ENCODE measurements at places on chromosomes 12 and 14.

DNA sequence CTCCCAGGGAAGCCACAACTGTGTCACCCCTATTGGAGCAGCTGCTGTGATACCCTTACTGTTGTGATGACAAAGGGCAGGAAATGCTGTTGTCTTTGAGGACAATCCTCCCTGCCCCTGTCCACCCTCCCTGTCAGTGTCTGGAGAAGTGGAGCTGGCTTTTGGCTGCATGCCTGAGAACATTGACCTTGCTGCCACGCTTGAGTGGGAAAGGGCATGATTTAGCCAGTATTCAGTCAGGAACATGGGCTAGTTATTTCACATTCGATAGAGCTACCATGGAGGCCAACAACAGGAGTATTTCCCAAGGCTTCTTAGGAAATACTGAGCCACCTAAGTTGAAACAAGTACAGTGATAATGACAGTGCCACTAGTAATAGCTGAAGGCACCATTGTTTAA, 59.4 kb downstream of the MYRFL start:
- DNase-seq, result no peak

- no peak for DNase-seq
These were observed 14.4 kb downstream of the ISCU start for GRCh38 chr12:108576660-108577234.

DNA sequence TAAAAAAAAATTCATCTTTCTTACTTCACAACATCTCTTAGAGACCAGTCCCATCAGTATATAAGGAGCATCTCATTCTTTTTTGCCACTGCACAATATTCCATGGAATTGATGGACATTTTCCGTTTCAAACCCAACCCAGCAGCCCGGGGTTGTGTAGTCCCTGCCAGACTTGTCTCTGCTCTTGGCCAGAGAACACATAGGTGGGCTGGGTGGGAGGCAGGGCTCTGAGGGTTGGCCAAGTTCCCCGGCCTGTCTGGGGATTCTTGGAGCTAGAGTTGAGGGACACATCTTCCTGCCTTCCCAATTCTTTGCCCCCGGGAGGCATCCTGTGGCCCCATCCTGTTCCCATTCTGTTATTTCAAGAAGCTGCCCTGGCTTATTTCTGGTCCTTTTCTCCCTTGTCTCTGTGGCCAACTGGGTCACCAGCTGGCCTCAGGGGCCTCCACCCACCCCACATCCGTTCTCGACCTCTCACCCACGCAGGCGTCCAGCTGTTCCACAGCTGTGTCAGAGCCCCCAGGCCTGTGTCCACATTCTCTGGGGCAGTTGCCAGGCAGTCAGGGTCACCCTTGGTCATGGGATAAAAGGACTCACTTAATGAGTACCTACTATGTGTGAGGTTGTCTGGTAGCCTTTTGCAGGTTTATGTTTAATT, 52.0 kb upstream of the CCDC63 start:
- DNase-seq, result no peak

DNA sequence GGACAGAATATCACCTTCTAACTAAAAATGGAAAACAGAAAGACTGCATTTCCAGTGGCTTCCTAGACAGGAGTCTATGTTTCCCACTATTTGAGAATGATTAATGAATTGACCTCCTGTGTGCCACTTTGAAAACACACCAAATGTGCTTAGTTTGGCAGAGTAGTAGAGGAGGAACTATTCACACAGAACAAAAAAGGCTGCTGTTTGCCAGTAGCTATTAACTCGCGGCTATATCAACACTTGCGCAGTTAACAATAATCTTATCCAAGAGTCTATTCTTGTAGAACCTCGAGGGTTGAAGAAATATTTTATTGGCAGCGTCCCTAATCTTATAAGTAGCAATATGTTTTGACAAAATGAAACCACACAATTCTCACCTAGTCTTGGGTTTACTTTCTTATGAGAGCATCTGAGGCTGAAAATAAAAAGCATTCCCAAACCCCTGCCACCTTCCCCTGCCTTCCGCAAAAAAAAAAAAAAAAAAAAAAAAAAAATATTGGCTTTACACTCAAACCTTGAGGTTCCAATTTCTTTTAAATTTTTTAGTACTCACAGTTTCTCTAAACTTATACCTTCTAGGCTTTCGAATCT, 127.3 kb upstream of the FLRT2 start:
- DNase-seq, result no peak

DNA sequence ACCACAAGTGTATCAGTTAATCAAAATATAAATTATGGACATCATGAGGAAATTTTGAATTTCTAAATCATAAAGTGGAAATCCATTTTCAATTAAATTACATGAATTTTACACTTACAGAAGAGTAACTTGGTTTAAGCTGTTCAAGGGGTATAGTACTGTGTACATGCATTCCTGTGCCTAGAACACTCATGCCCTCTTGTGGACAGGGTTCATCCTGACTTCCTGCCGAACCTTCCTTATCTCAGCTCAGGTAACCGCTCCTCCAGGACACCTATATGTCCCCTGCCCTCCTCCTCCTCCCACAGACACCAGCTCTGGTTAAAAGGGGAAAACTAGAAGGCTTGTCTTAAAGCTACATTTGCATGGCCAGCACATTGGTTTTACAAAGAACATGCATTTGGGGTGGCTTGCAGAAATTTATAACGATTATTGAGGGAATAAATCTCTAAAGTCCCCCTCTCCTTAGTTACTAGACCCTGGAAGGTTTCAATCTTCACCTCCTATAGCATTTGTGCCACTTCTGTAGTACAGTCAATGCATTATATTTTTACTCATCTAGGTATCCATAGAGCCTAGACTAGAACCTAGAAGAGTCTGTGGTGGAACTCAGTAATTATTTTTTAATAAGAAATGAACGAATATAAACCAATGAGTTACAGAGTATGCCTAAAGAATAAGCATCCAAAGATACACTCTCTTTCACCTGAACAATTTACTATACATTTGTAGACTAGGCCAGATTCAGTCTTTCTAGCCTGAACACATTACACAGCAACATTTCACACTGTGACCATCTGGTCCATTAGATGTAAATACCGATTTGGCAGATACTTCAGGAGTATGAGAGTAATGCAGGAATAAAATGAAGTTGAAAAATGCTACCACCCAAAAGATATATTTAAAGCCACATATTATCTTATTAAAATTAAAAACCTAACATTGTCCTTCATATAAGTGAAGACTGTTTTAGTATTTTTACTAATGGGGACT, 345.6 kb downstream of the PAWR start:
- no peak for DNase-seq

DNA sequence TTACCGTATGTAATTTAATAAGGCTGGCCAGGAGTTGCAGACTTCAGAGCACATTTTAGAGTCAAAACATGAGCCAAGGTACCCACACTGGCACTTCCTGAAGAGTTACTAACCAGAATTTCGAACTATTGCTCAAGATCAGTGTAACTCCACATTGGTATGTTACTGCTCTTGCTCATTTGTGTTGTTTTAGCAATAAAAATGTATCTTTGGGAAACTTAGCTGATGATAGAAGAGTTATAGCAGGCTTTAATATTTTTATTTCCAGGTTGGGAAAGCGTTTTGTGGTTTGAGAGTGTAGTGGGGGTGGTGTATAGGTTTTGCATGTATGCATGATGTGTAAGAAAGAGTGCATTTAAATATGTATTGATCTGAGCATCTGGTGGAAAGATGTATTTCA, 96.6 kb downstream of the SCN8A start:
- no peak for DNase-seq

- DNase-seq, result no peak
These were observed 224.3 kb upstream of the NAV3 start for GRCh38 chr12:77606348-77606747.

DNA sequence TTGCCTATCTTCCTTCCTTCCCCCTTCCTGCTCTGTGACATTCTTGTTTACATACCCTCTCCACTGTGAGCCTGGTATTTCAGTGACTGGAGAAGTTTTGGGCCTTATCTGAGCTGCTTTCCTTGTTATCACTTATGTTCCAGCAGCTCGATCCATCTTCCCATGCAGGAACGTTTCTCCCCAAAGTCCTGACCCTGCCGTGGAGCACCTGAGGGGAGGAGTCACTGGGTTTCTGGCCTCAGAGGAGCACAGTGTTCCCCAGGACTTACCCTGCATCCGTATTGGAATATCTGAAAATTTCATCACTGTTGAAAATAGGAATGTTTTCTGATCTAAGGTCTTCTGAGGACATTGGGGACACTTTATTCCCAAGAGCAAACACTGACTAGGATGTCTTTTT, 141.8 kb downstream of the CACNA1C start:
- no peak for DNase-seq

- DNase-seq, result no peak
These were observed 1.2 kb downstream of the CDK2AP1 start for GRCh38 chr12:123270214-123271000.

- DNase-seq, result no peak
These were observed 938 bp downstream of the RALGAPA1 start for GRCh38 chr14:35808076-35808637.

GRCh38 chr14:60640859-60641741, 8.2 kb downstream of the SIX1 start:
- DNase-seq, result no peak

- DNase-seq, result no peak
These were observed 2.0 kb upstream of the ANKRD9 start for GRCh38 chr14:102511538-102511937.

GRCh38 chr14:50920482-50921230, 23.6 kb downstream of the PYGL start:
- DNase-seq, result no peak

GRCh38 chr14:63713764-63714163, 14.1 kb downstream of the SGPP1 start:
- DNase-seq, result no peak

- DNase-seq, result no peak
These were observed 19.0 kb downstream of the IFNG start for GRCh38 chr12:68140556-68140955.

DNA sequence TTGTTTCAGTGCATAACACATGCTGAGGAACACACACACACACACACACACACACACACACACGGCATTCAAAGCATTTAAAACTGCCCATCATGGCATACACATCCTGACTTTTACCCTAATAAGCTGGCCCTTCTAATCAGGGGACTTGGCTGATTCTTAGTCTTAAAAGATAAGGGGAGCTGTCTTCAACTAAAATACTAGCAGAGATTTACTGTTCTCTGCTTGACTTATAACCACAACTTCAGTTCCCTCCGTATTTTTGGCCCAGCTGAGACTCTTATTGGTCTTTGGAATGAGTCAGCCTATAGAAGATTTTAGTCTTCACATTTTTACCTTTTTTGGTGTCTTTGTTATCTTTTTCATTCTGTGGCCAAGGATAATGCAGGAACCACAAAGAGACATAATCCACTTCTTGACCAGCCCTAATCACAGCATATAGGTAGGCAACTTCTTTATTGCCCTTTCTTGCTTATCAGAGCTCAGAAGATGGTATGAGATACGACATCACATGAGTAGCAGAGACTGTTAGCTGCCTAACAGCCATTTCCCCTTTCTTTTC, 25.1 kb upstream of the SLC8A3 start:
- no peak for DNase-seq

DNA sequence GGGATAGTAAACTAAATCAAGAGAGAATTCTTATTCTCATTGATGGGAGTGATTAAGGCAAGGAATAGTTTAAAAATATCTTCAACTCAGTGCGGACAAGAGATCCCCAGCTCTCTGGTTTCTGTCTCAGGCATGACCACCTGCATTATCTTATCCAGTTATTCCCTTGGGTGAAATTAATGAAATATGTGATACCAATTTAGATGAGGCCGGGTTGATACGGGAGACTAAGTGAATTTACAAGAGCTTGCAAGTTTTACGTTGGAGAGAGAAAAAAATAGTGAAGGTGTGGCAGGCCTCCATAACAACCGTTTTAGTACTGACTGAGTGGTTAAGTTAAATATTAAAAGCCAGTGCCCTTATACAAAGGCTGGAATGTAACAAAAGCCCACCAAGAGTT, 61.1 kb upstream of the PLBD1 start:
- no peak for DNase-seq

DNA sequence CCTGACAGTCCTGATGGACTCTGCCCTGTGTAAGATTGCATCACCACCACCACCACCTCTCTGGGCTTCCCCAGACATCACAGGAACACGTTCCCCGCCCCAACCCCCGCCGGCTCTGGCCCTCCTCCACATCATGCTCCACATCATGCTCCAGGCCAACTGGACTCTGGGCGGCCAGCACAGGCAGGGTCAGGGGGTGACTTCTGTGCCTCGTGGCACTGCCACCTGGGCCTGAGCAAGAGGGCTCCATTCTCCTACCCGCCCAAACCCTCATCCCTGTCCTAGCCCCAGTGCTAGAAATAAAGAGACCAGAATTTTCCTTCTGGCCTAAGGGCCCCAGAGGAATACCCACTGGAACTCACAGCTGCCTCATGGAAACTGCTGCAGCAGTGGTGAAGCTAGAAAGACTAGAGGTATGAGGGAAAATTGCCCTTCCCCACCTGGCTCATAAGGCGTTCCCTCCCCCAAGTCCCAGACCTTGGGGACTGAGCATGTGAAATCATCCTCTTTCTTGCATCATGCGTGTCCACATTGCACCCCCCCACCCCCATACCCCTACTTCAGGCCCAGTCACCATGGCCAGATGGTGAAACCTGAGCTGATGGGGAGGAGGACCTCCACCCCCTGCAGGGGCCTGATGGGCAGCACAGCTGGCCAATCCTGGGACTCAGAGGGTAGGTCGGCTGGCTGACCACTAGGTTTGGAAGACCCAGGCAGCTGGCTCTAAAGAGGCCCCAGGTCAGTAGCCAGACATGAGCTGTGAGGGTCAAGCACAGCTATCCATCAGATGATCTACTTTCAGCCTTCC, at the start of gene INHBE:
Gene INHBE, plus strand, starts transcription at position 742 of the 808 bp plus-strand sequence. CDS start 230 bp downstream, outside the sequence.
- DNase-seq, result no peak
